ENCODE measurements at places on chromosomes 2 and 18.

GRCh38 chr2:201343559-201343958 is 13.6 kb downstream of the FLACC1 start:
- no peak for DNase-seq

DNA sequence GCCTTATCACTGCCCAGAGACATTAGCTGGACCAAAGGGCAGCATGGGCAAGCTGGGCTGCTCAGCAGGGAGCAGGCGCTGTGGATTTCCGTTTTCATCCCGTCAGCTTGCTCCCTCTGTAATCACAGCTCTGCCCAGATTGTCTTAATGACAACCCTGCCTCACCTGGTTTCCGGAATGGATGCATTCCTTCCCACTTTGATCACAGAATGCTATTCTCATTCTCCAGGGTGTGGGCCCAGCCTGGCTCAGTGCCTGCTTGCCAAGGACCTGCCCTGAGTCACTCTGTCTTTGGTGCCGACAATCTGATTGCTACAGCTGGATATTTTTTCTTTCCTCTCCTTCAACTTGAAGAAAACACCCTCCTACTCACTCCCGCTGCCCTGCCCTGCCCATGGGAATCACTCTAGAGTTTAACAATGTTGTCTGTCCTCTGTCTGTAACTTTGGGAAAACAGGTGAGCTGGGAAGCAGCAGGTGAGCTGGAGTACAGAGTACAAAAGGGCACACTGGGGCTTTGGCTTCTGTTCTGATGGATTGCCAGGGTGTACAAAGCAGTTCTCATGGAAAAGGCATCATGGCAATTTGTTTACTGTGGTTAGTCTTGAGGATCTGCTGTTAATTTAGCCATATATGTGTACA is 27.2 kb upstream of the FAM136A start:
- no peak for DNase-seq

- DNase-seq, result no peak
Observed at GRCh38 chr18:35862119-35862640, 110.3 kb upstream of the RMP24 start.

DNA sequence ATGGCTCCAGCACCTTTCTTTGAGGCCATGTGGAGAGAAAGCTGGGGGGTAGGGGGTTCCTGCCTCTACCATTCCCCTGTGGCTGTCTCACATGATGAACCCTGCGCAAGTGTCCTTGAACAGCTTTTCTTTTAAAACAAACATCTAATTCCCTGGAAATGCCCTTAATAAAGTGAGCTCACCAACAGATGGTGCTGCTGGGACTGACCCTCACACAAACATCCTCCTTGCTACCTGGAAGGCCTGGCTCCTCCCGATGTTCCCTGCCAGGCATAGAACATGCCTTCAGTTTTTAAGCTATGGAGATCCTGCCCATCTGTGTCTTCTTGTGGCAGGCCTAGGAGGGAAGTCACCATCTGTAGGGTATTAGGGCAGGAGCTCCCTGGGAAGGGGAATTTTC is 60.7 kb upstream of the GATA6 start:
- no peak for DNase-seq

DNA sequence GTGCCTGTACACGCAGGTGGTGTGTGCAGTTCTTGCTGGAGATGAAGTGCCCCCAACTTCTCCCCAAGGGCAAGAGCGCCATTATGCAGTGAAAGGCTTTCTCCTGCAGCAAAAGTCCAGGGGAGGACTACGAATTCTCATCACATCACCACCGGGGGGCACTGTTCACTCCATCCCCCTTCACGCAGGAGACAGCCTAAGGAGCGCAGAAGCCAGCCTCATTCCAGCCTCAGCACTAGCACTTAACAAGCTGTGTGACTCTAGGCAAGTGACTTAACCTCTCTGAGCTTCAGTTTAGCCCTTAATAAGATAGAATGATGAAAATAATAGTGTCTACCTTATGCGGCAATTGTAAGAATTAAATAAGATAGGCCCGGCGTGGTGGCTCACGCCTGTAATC is 32.3 kb downstream of the DNMT3A start:
- no peak for DNase-seq

- DNase-seq, result no peak
Observed at GRCh38 chr2:16302431-16303272, 362.3 kb downstream of the MYCN start.

DNA sequence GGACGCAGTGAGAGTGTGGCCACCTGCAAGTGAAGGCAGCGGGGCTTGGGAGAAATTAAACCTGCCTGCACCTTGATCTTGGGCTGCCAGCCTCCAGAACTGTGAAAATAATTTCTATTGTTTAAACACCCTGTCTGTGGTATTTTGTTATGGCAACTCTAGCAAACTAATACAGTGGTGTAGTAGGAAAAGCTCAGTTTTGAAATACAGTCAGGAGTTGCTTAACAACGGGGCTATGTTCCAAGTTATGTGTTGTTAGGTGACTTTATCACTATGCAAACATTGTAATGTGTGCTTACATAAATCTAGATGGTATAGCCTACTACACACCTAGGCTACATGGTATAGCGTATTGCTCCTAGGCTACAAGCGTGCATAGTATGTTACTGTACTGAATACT is 93.4 kb upstream of the FN1 start:
- no peak for DNase-seq

DNA sequence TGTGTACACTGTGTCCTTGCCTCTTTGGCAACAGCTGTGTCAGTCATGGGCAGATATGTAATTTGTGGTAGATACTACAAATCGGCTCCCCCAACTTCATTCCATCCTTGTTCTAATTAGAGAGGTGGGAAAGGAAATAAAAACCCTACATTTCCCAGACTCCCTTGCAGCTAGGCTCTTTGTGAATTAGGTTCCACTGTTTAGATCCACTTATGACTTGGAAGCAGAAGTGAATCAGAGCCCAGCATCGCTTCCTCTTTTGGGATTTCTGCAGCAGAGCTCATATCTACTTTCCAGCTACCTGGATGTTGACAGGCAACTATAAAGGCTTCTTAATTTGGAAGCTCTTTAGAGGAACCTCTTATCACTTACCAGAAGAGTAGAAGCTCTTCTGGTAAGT is 34.1 kb upstream of the NARS1 start:
- no peak for DNase-seq

DNA sequence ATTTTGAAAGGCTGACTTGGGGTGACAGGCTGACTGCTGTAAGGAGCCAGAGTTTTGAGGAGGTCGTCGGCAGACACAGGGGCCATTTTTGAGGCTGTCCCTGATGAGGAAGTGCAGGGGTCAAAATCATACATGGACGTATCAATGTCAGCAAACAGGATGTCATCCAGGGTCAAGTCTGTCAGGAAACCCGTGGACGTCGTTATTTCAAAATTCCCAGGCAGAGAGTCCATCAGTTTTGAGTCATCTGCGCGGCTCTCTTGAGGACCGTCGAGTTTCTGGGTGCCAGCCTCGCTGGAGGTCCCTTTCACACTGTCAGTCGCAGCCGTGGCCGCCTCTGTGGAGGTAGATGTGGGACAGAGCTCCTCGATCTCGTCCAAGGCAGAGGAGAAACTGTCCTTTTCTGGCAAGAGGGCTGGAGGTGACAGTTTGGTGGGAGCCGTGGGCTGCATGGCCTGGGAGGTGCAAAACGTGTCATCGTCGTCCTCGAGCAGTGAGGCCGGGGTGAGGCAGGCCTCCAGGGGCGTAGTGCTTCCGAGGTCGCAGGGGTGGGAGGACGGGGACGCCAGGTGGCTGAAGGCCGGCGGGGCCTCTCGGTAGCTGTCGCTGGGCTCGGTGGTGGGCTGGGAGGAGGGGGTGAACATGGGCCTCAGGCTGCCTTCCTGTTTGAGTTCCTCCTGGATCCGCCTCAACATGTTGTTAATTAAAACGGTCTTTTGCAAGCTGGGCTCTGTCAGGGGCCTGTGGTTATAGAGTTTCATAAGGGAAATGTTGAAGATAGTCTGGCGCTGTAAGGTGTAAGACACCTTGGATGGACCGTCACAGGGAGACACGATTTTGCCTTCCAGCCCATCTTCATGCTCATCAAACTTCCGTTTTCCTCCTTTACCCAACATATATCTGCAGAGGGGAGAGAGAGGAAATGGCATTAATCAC is 17.5 kb downstream of the SERTAD2 start:
- DNase-seq, result no peak

- DNase-seq, result no peak
Observed at GRCh38 chr2:31249009-31249690, 15.2 kb downstream of the EHD3 start.

DNA sequence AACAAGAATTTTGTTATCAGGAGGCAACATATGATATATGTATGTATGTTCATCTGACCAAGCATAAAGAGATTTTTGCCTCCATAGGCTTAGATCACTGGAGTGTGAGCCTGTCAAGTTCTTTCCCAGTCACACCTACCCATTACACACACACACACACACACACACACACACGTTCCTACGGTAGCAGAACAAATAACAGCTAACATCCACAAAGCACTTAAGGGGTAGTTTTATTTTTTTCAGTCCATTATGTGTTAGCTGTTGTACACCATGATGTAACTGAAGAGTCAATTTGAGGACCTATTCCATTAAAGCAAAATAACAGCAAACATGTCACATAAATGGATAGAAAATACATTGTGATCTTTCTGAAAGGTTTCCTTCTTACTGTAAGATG is 39.5 kb downstream of the UGP2 start:
- DNase-seq, result no peak
